A549 (cell line): ENCODE measurements at places on chromosomes 6 and 20. TPM values are rescaled to one million over a fixed set of nuclear protein-coding genes. Genes with fewer than 3 reads are reported as not detected.

- DNase-seq = no peak
Observed at GRCh38 chr6:148169706-148170105, 172.9 kb upstream of the SASH1 start.

DNA sequence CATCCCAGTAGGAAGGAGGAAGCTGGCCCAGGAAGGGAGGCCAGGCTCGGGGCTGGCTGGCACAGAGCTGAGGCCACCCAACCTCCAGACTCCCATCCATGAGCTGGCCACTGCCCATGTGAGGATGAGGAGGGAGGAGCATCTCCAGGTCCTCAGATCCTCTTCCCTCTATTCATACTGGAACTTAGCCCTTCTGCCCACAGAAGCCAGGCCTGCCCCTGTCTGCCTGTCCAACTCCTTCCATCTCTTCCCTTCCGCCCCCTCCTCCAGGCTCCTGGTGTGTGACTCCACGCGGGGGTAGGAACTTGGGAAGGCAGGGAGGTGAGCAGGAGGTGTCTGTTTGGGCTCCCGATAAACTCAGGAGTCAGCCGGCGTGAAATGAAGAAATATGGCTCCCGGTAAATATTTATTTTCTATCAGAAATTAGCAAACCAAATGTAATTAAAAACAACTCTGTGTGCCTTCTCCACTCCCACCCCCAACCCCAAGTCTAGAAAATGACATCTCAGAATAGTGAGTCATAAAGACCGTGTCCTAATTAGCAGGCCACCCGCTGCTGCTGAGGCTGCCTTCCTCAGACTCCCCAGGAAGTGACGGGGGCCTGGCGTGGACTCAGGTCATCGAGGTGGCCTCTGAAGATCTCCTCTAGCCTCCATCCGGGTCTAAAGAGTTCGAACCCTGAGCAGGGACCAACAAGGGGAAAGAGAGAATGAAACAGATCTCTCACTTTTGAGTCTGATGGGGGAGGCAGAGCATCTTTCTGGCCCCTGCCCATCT is 81.9 kb downstream of the MDGA1 start:
- no peak for DNase-seq

GRCh38 chr6:167275001-167275400 is 16.1 kb upstream of the UNC93A start:
- no peak for DNase-seq

- DNase-seq = no peak
Observed at GRCh38 chr20:25465243-25466135, 58.0 kb downstream of the GINS1 start.

GRCh38 chr6:79143320-79143898 is 65.4 kb upstream of the PHIP start:
- DNase-seq = no peak

DNA sequence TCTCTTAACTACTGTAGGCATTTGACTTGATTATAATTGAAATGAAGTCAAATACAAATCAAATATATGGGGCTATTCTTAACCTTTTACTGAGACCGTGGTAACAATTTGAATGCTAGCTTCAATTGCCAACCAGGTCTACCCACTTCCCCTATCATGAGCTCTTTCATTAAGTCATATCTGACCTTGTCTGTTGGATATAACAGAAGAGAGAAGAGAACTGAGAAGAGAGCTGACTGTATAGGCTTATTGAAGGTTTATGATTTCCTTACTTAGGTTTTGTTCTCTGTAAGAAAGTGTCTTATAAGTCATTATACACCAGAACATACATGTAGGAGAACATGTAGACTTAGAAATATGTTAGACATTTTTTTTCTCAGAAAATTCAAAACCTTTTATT is 549.4 kb downstream of the COL12A1 start:
- DNase-seq = no peak

DNA sequence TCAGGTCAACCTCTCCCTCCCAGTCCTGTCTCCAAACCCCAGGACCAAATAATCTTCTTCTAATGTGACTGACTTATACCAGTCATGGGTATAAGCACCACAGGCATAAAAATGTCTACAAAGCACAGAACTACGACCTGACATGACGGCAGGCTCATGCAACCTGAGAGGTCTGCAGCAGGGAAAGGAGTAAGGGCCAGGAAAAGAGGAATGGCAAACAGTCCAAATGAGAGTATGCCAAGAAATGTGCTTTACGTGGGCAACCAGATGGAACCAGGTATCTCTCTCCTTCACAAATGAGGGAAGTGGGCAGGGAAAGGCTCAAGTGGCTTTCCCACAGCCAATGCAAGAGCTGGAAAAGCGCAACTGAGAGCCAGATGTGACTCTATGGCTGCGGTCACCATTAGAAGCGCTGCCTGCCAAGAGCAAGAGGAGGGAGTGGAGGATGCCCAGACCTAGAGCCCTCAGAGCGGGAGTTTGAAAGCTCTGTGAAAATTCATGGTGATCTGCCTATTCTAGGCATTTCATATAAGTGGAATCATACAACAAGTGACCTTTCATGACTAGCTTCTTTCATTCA is 6.0 kb downstream of the APMAP start:
- DNase-seq = no peak

Gene C4B
- polyA plus RNA-seq = 1.0 to 1.3 TPM (median 1.3 TPM) in 3 replicates

DNA sequence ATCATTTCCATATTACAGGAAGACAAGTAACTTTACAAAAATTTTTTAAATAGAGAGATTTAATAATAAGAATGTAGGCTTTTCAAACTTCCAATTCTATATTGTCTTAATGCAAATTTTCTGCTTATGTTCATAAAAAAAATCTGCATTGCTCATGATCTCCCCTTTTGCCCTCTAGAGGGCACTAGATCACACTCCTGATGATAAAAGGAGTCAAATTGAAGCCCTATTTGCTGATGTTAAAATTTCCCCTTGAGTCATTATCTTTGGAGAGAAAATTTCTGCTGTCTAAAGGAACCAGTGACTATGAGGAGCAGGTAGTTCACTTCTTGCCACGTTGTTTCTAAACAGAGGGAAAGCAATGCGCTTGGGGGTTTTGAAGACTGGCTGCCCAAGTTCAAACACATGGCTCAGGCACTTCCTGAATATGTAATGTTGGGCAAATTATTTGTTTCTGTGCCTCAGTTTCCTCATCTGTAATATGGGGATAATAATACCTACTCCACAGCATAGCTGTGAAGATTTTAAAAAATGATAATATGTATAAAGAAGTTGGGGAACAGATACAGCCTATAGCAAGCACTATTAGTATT is 874.2 kb downstream of the TFAP2A start:
- peak; percentile 11 for DNase-seq

- DNase-seq = no peak
Observed at GRCh38 chr6:165456286-165456685, 146.9 kb upstream of the C6orf118 start.

DNA sequence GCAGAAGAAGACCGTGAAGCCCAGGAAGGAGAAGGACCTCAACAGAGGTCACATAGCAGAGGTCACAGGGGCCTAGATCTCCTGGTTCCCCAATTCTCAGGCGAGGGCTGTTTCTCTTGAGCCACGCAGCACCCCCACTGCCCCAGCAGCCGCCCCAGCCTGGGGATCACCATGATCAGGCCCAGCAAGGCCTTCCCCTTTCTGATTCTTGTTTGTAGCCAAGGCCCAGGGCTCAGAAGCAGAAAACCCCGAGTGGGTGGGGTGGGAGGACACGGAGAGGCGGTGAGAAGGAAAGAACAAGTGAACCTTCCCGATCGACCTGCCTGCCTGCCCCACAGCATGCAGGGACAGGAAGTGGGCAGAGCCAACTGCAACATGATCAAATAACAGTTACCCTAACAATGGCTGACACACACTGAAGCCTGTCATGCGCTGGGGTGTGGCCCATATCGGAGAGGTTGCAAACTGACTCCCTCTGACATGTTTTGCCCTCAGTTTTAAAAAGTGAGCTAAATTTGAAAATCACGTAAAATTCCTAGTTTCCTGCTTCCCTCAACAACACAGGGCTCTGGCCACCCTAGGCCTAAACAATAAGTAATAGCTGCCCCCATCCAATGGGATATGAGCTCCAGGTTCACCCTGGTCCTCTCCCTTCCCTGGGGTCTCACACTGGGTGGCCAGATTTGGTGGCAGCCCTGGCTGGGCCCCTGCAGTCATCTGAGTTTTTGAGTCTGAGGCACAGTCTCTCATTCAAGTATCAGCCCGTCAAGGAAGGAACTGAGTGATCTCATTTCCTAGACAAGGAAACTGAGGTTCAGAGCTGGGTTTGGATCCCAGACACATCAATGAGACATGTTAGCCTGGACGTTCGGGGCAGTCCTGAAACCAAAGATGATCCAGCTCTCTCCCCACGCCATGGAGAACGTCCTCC is 6.5 kb downstream of the PEDS1 start:
- DNase-seq = no peak
